GOT3 (cell line): ENCODE measurements at places on chromosomes 6 and 20.

- no peak for DNase-seq
Observed at GRCh38 chr6:81818901-81819361, 66.5 kb upstream of the TENT5A start.

DNA sequence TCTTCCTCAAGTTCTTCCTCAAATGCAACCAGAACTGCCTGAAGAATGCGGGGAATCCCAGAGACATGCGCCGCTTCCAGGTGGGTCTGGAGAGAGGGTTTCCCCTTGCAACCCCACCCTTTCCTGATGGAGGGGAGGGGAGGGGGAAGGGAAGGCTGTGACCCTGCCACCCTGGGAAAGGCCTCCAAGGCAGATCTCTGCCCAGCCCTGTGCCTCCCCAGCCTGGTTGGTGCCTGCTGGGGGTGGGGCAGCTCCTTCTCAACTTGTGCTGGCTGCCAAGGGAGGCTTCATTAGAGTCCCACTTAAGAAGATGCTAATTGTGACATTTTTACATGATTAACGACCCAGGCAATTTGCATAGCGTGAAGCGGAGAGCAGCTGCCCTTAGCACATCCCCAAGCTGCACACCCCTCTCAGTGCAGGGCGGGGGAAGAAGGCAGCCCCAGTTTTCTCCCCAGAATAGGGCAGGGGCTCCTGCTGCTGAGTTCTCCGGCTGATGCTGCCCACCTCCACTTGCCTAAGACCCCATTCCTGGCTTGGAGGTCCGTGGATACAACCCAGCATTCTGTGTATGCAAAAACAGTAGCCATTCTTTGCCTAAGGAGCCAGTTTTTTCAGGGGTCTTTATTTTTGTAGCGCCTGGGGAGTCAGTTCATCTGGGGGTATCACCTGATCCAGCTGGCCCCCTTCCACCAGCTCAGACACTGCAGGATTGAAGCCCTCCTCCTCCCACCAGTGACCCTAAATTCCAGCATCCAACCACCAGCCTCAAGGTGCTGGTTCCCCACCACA is 51.7 kb downstream of the CPXM1 start:
- DNase-seq, result no peak

DNA sequence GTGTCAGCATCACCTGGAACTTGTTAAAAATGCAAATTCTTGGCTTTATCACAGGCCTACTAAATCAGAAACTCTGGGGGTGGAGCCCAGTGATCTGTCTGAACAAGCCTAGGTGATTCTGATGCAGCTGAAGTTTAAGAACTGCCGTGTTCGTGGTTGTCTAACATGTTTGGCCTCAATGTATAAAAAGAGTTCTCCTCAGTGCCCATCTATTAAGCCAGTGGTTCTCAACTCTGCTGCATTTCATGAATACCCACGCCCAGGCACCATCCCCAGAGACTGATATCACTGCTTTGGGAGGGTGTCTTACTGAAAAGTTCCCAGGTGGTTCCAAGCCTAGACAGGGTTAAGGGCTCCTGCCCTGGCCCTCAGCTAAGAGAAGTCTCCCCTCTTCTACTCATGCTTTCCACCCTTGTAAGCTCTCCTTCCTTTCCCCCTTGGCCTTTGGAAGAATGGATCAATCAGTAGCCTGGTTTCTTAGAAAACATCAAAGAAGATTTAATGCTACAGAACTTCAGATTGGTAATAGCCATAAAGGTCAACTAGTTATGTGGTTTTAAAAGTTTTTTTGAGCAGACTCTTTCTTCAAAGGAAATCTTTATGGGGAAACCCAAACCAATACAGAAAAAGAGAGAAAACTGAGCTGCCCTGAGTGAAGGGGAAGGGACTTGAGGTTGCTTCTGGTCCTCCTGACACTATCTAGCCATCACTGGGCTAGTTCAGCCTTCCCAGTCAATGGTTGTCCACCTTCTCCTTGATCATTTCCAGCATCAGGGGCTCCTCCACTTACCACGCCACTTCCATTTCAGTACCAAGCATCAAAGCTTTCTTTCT is 38.9 kb upstream of the TNFAIP3 start:
- no peak for DNase-seq

- no peak for DNase-seq
Observed at GRCh38 chr6:1200409-1201101, 111.3 kb upstream of the FOXQ1 start.

GRCh38 chr20:51487565-51488268 is 54.8 kb downstream of the NFATC2 start:
- DNase-seq, result no peak

GRCh38 chr20:36313476-36313875 is 7.3 kb downstream of the DLGAP4 start:
- DNase-seq, result no peak

DNA sequence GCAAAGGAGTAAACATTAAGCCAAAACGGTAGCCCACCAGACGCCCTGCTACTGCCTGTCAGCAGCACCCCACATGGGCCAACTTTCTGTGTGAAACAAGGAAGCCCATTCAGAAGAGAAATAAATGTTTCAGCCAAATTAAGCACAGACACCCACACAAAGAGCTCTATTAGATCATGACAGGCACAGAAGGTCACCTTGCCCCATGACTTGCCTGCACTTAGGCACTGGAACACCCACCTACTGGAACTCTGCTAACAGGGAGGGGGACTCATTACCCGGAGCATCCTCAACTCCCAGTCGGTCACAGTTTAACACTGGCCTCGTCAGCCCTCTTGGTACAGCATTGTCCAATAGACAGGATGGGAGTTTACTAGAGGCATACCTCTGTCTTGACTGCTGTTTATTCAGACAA is 31.8 kb downstream of the GFOD1 start:
- no peak for DNase-seq

DNA sequence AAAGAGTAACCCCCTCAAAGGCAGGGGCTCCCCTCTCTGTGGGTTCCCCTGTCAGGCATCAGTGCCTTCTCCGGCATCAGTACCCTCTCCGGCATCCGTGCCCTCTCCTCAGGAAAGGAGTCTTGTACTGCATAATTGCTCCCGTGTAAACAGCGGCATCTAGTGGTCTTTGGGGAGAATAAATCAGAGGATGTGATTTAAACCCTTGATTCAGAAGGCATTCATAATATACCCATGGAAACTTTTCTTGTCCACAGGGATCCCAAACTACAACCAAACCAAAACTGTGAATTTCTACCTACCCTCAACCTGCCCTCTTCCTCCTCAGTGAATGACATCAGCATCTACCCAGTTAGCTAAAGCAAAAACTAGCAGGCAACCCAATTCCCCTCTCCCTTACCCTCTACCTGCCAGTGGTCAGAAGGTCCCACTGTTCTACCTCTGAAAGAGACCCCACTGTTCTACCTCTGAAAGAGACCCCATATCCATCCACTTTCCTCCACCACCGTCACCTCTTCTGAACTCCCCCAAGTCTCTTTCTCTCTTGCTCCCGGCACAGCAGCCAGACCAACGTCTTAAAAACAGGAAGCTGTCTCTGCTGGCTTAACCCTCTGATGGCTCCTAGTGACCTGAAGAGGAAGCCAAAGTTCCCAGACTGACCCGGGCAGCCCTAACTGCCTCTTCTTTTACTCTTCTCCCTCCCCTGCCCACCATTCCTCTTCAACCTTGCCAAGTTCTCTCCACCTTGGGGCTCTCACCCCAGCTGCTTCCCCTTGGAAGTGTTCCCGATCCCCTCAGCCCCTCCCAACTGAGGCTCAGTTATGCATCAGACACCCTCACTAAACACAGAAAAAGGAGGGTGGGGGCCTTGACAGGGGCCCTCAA is 27.2 kb downstream of the UBE2V1 start:
- DNase-seq, result no peak

DNA sequence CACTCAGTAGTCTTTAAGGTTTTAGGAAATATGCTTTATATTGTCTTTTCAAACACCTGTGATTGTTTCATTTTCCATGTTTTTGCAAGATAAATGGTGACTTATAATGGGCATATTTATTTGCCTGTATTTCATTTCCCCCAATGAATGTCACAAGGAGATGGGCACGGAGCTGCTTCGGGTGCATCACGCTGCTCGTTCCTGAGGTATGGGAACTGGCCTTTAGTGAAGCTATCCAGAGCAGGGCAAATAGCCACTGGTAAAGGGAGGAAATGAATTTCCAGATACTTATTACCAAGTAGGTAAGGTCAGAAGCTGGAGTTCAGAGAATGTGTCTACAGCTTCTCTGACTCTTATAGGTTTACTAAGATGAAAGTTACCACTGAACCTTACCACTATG is 3.7 kb downstream of the POU3F2 start:
- no peak for DNase-seq
